Calu3 (cell line): ENCODE measurements at places on chromosomes 11 and 22.

DNA sequence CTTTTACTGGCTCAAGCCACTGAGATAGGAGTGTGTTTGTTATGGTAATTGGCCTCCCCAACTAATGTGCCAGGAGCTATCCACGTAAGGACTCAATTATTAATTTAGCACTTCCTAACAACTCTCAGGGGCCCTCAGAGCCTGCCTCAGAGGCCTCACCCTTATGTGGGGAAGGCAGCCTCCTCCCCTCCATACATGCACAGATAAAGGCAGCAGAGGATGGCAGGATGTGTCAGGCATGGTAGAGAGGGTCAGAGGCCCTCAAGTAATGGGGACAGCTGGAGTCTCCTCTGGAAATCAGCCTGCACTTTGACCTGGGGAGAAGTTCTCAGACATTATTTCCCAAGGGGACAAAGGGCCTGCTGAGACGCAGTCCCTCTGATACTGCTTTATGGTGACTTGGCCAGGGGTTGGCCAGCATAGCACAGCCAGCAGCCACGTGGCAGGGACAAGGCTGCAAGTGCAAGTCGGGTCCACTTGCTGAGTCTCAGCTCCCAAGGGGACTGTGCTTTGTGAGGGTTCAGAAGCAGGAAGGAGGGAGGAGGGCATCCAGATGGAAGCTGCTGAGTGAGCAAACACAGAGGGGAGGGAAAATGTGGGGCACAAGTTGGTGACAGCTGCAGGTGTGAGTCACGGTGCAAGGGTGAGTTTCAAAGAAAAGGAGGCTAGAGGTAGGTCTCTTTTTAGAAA is 17.0 kb downstream of the MOGAT2 start:
- DNase-seq = peak; percentile 24

- DNase-seq = no peak
Observed at GRCh38 chr11:104049116-104049515, 12.7 kb downstream of the DDI1 start.

GRCh38 chr11:6320411-6321155 is at the start of gene CAVIN3:
Gene CAVIN3, minus strand, starts transcription at chr11:6320501. Its CDS starts 25 bp downstream, at chr11:6320476.
- DNase-seq = peak; percentile 77

GRCh38 chr11:134521452-134522289 is 109.6 kb upstream of the B3GAT1 start:
- DNase-seq = no peak

DNA sequence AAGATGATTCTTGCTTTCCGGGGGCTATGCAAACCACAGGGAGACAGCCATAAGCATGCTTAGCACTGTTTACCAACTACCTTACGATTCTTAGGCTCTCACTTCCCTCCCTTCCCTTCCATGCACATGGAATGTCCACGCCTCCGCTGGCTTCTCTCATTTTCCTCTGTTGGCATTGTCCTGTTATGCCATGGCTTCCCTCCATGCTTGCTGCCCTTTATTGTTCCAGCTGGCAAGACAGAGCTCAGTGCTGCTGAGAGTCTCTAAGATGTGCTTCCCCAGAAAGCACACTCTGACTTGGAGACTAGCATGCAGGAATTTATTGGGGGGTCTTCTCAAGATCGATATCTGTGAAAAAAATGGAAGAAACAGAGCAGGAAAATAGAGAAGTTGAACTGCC is 379.2 kb downstream of the NELL1 start:
- DNase-seq = no peak

- DNase-seq = no peak
Observed at GRCh38 chr11:22461626-22462025, 123.4 kb downstream of the SLC17A6 start.

DNA sequence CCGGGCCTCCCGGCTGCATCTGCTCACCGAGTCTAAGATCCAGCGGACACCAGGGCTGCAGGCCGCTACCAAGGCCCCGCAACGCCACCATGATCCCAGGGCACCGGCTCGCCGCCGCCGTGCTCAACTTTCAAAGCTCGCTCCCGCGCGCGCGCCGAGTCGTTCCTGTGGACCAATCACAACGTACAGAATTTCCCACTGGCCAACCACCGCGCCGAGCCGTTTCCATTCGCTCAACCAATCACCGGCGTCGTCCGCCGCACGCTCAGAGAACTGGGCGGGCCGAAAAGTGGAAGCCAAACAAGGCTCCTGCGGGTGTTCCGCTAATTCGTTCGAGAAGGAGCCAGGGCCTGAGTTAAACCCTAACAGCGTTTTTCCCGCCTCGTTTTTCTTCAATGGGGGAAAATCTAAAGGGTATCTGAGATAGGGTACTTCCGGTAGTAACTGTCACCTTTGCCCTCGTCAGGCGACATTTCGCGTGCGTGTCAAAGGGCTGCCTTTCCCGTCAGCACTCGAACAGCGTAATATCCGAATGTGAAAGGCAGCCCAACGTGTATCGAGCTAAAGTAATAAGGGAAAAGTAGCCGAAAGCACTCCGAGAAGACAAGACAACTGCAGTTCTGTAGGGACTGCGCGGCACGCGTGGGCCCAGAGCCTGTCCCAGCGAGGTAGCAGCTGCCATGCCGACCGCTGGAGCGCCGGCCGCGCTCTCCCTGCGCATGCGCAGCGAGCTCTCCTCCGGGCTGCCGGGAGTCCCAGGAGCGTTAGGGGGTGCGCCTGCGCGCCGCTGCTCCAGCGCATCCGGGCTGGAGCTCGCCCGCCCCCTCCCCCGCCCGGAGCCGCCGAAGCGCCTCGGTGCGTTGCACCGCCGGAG is at the start of the genes NCAPD3 and VPS26B:
Gene NCAPD3, minus strand, starts transcription at position 132 of the 874 bp plus-strand sequence. Its CDS starts 41 bp downstream, at position 91.
Gene VPS26B, plus strand, starts transcription at position 836 of the 874 bp plus-strand sequence. CDS start 452 bp downstream, outside the sequence.
- peak; percentile 94 for DNase-seq

GRCh38 chr11:16873289-16873688 is 134.8 kb downstream of the C11orf58 start:
- DNase-seq = no peak

GRCh38 chr11:122756417-122756816 is 81.9 kb upstream of the CRTAM start:
- no peak for DNase-seq

- no peak for DNase-seq
Observed at GRCh38 chr11:128503245-128503991, 83.9 kb downstream of the ETS1 start.

DNA sequence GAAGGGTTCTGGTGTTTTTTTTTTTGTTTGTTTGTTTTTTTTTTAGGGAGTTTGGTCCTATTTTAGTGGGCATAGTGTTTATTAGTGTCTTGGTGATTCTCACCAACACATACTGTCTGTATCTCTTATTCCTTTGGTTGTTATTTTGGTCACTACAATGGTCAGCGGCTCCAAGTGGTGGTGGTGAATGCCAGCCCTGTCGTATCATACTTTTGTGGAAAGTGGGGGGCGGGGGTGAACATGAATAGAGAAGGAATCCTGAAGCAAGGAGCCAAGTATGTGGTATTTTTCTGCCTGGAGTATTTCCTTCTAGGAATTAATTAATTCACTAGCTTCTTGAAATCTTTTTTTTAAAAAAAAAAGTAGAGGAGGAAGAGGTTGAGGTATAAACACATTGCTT is 79.6 kb downstream of the GRK3 start:
- no peak for DNase-seq

- DNase-seq = no peak
Observed at GRCh38 chr11:110984147-110984546, 261.4 kb upstream of the POU2AF2 start.

DNA sequence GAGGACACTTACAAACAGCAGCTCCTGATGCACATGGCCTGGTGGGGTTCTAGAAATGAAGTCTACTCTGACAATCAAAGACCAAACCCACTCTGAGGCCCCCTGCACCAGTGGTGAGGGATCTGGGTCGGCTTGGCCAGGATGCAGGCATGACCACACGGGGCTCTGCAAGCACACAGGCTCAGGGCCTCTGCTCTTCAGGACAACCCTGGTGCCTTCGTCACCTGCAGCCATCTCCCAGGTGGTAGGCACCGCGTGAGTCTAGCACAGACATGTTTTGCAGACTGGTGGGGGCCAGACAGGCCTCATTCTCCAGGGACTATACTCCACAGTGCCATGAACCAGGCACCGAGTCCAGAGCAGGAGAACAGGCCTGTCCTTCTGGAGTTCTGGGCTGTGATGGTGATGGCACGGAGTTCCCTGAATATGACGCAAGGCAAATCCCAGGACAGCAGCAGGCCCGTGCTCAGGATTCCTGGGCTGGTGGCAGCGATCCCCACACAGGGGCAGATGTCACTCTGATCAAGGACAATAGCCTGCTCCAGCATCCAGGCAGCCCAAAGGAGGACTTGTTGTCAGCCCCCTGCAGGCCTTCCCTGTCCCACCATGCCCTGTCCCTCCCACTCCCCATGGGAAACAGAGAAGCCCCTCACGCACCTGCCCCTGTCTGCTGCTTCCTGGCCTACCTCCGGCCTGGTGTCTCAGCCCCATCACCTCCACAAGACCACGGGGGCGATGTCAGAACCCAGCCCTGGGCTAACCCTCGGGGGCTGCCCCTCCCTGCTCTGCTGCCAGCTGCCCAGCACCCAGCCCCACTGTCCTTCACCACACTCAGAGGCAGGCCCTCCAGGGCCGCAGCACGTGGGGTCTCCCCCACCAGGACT is 36.1 kb downstream of the GNB1L start:
- no peak for DNase-seq

DNA sequence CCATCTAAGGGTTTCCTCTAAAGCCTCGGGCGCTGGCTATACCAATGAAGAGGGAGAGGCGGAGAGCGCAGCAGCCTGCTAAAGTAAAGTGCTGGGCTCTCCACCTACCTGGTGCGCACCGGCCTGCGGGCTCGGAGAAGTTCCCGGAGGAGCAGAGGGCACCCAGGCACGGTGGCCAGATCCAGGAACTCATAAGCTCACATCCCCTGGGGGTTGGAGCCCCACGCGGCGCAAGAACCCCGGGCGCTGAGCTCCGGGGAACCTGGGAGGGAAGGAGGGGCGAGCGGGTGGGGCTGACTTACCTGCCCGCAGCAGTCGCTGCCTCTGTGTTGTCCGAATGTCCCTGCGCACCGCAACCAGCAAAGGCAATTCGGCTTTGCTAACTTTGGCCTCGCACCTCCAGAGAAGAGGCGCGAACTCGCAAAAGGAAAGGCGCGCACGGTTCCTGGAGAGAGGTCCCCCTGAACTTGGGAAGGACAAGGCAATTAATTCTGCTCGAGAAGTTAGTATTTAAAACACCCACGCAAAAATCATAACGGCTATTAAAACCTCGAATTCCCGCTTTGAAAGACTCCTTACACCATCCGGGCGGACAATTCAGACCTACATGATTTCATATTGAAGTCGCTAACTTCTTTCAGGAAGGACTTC is 127.6 kb upstream of the C11orf58 start:
- DNase-seq = no peak

GRCh38 chr22:40499209-40499623 is 128.8 kb downstream of the SGSM3 start:
- DNase-seq = peak; percentile 44

GRCh38 chr11:1822648-1823375 is 12.0 kb upstream of the SYT8 start:
- no peak for DNase-seq

DNA sequence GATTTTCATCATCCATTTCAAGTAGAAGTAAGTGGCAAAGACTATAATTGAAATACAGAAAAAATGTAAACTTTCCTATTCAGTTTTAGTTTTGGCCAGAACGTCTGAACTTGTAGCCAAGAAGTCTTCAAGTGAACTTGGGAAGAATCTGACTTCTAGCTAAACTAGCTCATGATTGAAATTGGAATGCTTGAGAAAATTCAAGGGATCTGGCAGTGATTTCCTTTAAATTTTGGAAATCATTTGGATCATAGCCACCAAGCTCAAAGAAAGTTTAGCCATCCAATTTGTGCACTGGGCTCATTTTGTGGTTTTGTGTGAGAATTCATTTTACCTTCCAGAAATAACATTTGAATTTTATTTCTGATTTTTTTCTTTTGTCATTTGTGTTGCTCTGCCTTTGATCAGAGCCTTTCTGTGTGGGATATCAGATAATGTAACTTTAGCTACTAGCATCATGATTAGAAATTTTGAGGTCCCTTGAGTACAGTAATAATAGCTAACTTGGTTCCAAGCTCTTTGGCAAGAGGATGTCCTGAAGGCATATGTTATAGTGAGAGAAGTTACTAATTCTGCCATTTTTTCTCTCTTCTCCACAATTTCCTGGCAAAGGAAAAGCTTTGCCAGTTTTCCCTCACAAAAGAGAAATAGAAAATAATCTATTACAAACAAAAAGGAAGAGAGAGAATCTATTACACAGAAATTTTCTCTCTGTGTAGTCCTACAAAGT is 2123.7 kb upstream of the RAG2 start:
- DNase-seq = no peak

GRCh38 chr11:126212089-126212660 is 593 bp downstream of the FAM118B start:
- no peak for DNase-seq

DNA sequence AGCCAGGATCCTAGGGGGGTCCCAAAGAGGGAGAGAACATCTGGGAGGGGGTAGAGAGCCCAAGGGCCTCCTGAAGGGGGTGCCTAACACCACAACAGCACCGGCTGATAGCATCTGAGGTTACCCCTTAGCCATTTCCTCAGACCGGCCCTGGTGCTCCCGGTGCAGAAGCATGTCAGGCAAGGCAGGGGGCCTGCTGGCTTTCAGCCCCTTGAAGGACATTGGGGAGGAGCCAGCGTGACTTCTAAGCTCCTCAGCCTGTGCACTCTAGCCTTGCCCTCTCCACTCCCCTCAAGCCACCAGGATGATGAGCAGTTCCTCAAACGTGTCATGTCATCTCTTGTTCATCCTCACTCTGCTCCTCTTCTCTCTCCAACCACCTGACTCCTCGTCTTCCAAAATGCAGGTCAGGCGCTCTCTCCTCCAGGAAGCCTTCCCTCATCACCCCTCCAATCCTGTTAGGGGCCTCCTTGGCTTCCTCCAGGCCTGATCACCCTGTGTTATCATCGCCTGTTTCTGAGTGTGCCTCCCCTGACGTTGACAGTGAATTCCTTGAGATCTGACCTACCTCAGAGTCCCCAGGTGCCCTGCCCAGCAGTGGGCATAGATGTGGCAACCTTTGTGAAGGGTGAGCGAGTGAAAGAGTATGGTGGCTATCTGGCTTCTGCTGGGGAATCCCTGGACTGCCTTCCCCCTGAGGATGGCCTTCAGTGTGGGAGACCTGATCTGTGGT is 6.1 kb downstream of the P2RY2 start:
- no peak for DNase-seq

DNA sequence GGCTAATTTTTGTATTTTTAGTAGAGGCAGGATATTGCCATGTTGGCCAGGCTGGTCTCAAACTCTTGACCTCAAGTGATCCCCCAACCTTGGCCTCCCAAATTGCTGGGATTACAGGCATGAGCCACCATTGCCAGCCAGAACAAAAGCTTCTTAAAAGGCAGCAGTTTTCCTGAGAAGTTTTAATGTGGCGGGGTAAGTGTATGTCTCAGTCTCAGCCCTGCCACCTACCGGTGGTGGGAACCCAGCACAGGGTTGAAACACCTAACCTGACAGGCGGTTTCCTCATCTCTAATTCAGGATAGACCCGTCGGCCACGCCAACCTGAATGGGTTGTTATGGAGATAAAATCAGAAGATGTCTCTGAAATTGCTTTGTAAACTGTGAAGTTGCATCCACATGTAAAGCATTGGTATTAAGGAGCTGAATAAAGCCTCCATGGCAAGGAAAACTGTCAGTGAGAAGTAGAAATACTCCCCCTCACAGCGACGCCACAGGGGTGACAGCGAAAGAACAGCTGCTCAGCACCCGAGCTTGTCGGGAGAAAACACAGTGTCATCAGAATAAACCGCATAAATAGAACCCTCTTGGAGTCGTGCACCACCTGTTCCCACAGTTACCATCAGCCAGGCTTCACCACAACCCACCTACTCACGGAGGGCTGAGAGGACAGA is 165.9 kb upstream of the NCAM1 start:
- DNase-seq = peak; percentile 70

- DNase-seq = no peak
Observed at GRCh38 chr22:31126128-31126868, 3.5 kb downstream of the INPP5J start.
